Lung (tissue), 17 donors: ENCODE measurements at places on chromosomes 11 and 22.
A peak's percentile ranks its signal among the peaks of the same experiment; 100 is the strongest.

GRCh38 chr22:50146439-50147238 is 23.9 kb upstream of the PANX2 start:
- peak; percentile 86 for DNase-seq

GRCh38 chr11:71548716-71549151 is 514 bp downstream of the KRTAP5-9 start:
- no peak for DNase-seq

GRCh38 chr11:6606471-6607189 is 3.1 kb downstream of the ILK start:
- DNase-seq = peak; percentile 97

DNA sequence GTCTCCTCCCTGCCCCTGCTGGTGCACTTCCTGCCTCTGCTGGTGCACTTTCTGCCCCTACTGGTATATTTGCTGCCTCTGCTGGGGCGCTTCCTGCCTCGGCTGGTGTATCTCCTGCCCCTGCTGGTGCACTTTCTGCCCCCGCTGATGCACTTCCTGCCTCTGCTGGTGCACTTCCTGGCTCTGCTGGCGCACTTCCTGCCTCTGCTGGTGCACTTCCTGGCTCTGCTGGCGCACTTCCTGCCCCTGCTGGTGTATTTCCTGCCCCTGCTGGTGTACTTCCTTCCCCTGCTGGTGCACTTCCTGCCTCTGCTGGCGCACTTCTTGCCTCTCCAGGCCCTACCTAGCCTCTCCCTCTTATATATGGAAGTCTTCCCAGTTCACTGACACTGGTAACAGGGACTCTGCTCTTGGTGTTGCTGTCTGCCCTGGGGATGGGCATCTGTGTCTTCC is 10.1 kb downstream of the MTFP1 start:
- no peak for DNase-seq

DNA sequence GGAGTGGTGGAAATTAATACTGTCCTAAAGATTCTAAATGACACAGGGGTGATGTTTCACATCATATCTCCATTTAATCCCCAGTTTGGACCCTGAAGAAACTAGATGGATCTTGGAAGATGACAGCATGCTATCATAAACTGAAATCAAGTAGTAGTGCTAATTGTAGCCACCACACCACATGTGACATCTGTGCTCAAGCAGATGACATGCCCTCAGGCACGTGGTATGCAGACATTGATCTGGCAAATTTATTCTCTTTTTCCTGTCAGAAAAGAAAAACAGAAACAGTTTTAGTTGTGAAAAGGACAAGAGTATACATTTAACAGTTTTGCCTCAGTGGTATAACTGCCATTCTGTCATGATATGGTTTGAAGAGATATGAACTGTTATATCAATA is 52.9 kb upstream of the PGR start:
- DNase-seq = no peak

- no peak for DNase-seq
These were observed 274.7 kb downstream of the MN1 start for GRCh38 chr22:27526901-27527300.

DNA sequence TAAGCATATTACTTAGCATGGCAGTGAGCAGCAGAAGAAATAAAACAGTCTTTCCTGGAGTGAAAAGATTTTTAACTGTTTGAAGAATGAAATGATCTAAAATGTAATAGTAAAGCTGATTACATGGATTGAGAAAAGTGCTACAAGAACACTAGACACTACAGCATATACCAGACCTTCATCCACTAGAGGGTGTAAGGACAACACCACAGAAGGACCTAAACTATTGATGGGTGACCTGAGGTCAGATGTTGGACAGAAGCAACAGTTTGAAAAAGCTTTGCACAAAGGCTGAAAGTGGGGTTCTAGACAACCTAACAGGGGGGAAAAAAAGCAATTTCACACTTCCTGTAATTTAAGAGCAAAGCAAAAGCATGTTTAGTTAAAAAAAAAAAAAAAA is 97.7 kb downstream of the RBFOX2 start:
- peak; percentile 91 for DNase-seq

DNA sequence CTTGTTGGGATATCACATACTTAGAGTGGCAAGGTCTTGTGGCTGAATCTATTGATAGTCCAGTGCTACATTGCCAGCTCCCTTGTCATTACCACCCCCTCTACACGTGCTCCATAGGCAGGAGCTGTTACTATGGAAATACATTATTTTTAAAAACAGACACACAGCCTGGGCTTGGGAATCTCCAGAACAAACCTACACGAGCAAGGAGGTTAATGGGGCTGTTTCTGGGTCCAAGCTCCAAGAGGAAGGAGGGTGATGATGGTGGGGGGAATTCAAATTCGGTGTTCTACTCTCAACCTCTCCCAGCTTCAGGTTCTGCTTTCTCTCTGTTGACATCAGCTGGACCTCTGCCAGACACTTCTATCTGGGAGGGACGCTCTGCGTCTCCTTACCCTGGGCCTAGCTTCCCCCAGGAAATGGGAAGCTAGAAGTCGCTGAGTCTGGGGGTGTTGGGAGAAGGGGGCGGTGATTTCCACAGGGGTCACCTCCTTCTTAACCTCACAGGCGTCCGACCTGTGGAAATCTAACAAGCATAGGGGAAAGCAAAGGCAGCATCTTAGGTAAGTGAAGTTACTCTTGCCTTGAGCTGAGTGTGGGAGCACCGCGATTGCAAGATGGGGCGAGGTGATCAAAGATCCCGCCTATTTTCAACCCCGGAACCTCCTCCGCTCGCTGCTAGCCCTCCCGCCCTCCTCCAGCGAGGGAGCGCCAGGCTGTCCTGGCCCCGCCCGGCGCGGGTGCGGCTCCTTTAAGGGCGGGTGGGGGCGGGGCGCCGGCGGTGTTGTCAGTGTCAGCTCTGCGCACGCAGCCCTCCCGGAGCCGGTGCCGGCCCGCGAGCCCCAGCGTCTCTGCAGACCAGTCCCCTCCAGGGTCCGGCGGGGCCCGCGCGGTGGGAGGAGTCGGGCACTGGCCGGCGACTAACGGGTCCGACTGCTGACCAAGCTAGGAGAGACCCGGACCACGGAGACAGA is at the start of gene C2CD2L:
Gene C2CD2L (plus strand): TSS at position 781 of the 974 bp plus-strand sequence. CDS start 398 bp downstream, outside the sequence.
- peak; percentile 91 for DNase-seq

DNA sequence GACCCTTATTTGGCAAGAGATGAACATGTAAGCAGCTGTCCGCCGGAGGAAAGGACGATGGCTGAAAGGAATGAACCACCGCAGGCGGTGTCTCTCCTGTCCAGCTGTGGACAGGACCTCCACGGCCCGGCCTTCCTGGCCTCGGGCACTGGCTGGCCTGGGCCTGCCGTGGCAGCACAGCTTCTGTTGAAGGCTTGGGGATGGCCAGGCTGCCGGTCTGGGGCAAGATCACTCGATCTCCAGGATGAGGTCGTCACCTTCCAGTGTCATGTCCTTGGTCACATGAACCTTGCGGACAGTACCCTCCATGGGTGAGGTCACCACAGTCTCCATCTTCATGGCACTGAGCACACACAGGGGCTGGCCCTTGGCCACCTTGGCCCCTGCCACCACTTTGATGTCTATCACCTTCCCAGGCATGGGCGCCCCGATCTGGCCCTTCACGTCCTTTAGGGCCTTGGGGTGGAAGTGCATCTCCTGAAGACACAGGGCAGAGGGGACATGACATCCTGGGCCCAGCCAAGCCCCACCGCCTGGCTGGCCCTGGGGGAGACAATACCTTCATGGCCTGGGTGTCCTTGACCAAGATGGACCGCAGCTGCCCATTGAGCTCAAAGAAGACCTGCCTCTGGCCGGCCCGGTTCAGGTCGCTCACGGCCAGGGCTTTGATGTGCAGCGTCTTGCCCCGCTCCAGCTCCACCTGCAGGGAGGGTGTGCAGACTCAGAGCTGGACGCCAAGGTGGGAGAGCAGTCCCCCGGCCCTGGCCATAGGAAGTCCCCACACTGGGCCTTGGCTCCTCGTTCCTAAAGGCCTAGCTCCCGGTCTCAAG is 5.6 kb downstream of the RCE1 start:
- DNase-seq = no peak

- no peak for DNase-seq
These were observed 40.2 kb downstream of the PDE2A start for GRCh38 chr11:72634016-72634415.

GRCh38 chr11:107157809-107158187 is 139.5 kb upstream of the GUCY1A2 start:
- no peak for DNase-seq

DNA sequence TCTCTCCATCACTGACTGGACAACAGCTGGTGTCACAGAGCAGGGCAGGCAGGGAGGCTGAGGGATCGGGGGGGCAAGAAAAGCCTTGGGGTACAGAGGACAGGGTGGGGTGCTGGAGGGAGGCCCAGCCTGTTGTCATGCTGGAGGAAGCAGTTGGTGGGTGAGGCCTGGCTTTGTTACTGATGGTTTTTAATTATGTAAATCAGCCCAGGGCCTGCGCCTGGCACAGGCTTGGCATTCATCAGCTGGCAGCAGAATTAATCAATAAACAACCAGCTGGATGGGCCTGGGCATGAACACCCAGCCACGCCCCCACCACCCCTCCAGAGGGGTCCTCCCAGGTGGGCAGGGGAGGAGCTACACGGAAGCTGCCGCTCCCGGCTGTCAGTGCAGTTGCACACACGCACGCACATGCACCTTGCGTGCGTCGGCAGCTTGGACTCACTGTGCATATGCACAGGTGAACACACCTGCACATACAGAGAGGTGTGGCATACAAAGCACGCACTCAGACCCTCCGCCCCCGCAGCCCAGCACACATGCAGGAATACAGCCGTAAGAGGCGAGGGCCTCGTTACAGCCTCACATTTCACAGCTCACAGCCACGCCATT is 21.3 kb upstream of the ELFN2 start:
- DNase-seq = no peak

- no peak for DNase-seq
These were observed 2.0 kb upstream of the KRTAP5-8 start for GRCh38 chr11:71535825-71536224.

- no peak for DNase-seq
These were observed 11.6 kb upstream of the CKAP5 start for GRCh38 chr11:46857666-46858065.

DNA sequence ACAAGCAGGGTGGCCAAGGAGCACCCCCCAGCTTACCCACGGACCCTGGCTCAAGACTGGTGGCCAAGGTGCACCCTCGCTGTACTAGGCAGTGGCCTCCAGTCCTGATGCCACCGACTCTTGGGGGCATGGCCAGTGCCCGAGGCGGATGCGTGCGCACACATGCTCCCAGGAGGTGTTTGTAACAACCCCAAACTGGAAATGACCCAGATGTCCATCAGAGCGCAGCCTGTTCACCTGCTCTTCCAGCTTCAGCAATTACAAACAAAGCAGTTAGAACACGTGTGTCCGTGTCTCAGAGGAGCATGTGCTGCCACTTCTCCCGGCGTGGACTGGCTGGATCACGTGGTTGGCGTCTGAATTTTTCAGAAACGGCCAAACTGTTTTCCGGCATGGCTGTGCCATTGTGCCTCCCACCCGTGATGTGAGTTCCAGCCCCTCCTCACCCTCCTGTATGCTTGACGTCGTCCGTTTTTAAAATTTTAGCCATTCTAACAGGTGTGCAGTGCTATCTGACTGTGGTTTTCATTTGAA is 7.1 kb upstream of the MUC6 start:
- no peak for DNase-seq

DNA sequence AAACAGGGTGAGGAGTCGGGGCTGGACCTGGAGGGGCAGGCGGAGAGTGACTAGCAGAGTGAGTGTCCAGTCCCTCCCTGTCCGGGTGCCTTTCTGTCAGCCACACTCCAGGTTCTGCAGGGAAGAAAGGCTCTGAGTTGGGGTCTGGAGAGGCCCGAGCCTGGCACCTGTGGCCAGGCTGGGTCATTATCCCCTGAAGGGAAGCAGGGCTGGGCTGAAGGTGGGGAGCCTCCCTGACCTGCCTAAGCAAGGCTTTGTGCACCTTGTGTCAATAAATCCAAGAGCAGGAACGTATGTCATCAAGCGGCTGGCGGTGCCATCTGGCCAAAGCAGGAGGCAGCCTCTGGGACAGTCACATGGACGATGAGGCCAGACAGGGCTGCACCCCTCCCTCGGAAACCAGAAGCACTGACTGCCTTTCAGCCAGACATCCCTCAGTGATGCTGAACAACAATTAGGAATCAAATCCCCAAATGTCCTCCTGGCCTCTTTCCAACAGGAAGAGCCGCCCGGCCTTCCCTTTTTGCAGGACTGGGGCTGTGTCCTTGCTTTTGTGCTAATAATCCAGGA is 73.9 kb upstream of the FGF3 start:
- DNase-seq = no peak

DNA sequence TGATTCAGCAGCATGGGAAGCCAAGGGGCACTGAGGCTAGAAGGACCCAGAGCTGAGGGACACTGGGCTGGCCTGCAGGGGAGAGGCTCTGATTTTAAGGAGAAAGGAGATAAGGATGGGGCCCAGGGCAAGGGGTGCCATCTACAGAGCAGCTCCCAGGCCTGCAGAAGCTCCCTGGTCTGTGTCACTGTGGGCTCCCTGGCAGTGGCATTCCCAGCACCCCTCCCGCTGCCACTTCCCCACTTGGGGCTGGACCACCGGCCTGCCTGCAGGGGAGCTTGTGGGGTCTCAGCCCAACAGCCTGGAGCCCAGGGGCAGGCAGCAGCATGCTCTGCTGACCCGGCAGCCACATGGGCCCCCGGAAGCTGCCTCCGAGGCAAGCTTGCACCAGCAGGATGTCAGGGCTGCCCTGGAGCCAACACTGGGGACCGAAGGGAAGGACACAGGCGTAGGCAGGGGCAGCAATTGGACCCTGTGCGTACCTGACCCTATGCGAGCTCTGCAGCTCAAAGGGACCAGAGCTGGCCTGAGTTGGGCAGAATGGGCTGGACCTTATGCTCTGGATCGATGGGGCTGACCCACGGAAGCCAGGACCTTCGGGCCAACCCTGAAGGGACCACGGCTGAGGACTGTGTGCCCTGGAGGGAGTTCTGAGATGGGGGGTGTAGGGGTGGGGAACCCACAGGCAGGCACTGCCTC is 35.4 kb upstream of the WNT7B start:
- no peak for DNase-seq

- no peak for DNase-seq
These were observed 1.0 kb downstream of the MS4A4A start for GRCh38 chr11:60281485-60281884.

DNA sequence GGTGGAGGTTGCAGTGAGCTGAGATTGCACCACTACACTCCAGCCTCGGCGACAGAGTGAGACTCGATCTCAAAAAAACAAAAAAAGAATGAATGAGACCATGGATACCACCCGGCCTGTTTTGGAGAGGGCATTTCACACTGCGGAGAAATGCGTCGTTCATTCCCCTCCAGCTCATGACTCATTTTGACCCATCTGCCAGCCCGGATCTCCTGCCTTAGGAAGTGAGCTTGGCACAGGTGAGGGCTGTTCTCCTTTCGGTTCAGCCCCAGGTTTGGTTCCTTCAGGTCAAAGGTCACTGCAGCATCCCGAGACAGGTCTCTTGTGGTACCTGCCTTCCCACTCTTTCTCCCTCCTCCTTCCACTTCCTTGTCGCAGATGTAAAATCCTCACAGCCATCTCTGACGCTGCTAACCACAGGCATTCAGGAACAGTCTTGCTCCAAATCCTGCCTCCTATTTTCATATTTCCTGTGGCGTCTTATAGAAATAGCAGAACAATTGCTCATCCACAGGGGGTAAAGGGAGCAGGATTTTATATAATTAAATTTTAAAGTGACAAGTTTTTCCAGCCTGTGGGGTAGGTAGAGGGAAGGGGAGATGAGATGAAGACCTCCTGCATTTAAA is 517.9 kb downstream of the NTM start:
- peak; percentile 44 for DNase-seq

- peak; percentile 65 for DNase-seq
These were observed 621.5 kb upstream of the B3GAT1 start for GRCh38 chr11:135033540-135033939.
